ENCODE measurements at places on chromosomes 12 and 14.
A peak's percentile ranks its signal among the peaks of the same experiment; 100 is the strongest.

GRCh38 chr12:41067941-41068645 is 120.0 kb upstream of the PDZRN4 start:
- H3K27ac ChIP-seq, result no peak overlapping the region
- no peak for DNase-seq
- no peaks in the 10 kb centered on the region for H3K27me3 ChIP-seq
- H3K4me1 ChIP-seq, result no peaks in the 10 kb centered on the region

- H3K4me1 ChIP-seq, result no peaks in the 10 kb centered on the region
- H3K27ac ChIP-seq, result no peak overlapping the region
- H3K27me3 ChIP-seq, result no peaks in the 10 kb centered on the region
- no peak overlapping the region for H3K4me3 ChIP-seq
- H3K36me3 ChIP-seq, result no peaks in the 10 kb centered on the region
Observed at GRCh38 chr12:42859612-42860011, 270.1 kb upstream of the PRICKLE1 start.

DNA sequence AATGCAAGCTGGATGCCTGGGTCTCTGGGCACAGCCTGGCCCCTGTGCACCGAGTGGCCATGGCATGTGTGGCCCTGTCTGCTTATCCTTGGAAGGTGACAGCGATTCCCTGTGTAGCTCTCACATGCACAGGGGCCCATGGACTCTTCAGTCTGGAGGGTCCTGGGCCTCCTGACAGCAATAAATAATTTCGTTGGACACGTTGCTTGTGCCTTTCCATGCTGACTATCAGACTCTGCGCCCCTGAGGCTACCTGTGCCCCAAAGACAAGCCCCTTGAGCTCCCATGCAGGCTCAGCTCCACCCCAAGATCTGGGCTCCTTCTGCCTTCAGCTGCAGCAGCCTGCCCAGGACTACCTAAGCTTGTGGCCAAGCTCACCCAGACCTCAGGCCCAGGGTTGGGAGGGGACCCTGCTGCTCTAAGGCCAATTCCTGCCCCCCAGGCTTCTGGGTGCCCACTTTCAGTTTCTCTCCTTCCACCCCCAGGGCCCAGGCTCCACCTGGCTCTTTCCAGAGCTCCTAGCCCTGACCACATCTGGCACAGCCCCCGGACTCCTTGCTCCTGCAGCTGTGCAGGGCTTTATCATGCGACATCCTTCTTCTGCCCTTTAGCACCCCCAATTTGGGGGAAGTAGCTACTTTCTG is 11.8 kb downstream of the SERPINA3 start:
- DNase-seq, result no peak
- no peak overlapping the region for H3K4me3 ChIP-seq
- H3K36me3 ChIP-seq, result no peaks in the 10 kb centered on the region
- H3K4me1 ChIP-seq, result no peaks in the 10 kb centered on the region

DNA sequence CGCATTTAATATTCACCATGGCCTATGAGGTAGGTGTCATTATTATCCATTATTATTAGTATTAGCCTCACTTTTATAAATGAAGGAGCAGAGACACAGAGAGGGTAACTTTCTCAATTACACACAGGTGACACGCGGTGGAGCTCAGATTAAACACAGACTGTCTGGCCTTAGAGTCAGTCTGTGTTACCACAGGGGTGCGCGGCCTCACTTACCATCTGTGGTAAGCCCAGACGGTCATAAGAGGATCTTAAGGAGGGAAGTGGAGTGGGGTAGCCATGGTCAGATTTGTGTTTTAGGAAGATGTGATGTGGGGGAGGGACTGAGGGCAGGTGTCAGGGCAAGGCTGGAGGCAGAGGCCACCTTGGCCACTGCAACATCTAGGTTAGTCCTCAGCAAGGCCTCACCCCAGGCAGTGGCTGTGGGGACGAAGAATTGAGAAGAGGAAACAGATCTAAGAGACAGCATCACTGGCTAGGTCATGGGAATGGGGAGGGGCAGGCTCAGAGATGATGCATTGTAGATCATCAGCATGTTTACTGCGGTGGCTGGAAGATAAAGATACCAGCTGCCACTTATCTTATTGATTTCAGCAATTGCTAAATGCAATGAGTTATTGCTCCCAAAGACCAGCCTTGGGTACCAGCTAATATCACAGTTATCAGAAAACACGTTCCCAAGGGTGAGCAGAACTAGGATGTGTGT is 67.1 kb downstream of the SERPINA3 start:
- no peak overlapping the region for H3K4me3 ChIP-seq
- H3K4me1 ChIP-seq, result no peaks in the 10 kb centered on the region
- no peaks in the 10 kb centered on the region for H3K36me3 ChIP-seq
- DNase-seq, result no peak
- H3K27ac ChIP-seq, result no peak overlapping the region
- H3K27me3 ChIP-seq, result no peaks in the 10 kb centered on the region

GRCh38 chr14:35471803-35472202 is 62.2 kb upstream of the INSM2 start:
- no peaks in the 10 kb centered on the region for H3K36me3 ChIP-seq
- H3K27ac ChIP-seq, result no peak overlapping the region
- H3K27me3 ChIP-seq, result no peaks in the 10 kb centered on the region
- H3K4me3 ChIP-seq, result no peak overlapping the region

- no peaks in the 10 kb centered on the region for H3K36me3 ChIP-seq
- DNase-seq, result no peak
- H3K27ac ChIP-seq, result no peak overlapping the region
- H3K4me3 ChIP-seq, result no peak overlapping the region
Observed at GRCh38 chr12:90910958-90911357, 44.0 kb downstream of the CCER1 start.

- H3K27ac ChIP-seq, result no peak overlapping the region
- H3K27me3 ChIP-seq, result no peaks in the 10 kb centered on the region
- no peak for DNase-seq
- no peak overlapping the region for H3K4me3 ChIP-seq
Observed at GRCh38 chr12:64057706-64058105, 164.4 kb downstream of the KICS2 start.

GRCh38 chr14:34365309-34365915 is 96.6 kb downstream of the SPTSSA start:
- peaks cover 7% of the 10 kb centered on the region for H3K4me1 ChIP-seq
- H3K36me3 ChIP-seq, result no peaks in the 10 kb centered on the region
- peak; percentile 46 for DNase-seq
- H3K4me3 ChIP-seq, result no peak overlapping the region

DNA sequence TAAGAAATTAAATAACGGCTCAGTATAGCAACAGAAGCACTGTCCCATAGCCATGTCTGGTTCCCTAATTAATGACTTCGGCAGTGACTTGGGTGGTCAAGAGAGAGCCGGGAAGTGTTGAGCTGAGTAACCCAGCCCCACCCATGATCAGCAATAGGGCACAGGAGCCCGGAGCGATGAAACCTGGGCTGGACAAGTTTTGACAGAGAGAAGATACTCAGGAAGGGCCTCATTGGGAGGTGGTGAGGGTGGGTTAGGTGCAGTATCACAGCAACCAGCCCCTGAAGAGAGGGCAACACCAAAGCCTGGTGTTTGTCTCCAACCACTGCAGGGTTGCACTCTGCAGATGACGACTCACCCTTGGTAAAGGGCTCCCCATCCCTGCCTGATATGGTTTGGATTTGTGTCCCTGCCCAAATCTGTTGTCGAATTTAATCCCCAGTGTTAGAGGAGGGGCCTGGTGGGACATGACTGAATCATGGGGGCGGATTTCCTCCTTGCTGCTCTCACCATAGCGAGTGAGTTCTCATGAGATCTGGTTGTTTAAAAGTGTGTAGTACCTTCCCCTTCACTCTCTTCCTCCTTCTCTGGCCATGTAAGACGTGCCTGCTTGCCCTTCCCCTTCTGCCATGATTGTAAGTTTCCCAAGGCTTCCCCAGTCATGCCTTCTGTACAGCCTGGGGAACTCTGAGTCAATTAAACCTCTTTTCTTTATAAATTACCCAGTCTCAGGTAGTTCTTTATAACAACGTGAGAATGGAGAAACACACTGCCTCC is 124.9 kb upstream of the MED13L start:
- no peaks in the 10 kb centered on the region for H3K36me3 ChIP-seq
- DNase-seq, result no peak
- no peak overlapping the region for H3K4me3 ChIP-seq
- no peak overlapping the region for H3K27ac ChIP-seq

DNA sequence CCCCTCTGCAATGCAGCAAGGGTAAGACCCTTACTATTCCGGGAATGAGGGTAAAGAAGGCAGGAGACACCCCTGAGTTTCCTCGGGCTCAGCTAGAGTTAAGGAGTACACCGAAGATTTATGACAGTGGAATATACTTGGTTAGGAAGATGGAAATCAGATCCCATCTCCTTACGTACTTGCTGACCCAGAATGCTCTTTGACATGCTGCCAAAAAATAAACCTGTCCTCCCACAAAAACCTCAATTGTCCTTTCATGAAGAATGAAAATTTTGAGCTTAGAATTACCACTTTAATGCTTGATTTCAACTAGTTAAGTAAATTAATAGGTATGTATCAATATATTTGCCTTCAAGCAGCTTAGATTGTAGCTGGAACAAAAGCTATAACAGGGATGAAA is 99.5 kb downstream of the PRIMA1 start:
- no peak for DNase-seq
- H3K36me3 ChIP-seq, result no peaks in the 10 kb centered on the region
- peaks cover 11% of the 10 kb centered on the region for H3K27me3 ChIP-seq
- no peaks in the 10 kb centered on the region for H3K4me1 ChIP-seq
- no peak overlapping the region for H3K27ac ChIP-seq
- H3K4me3 ChIP-seq, result no peak overlapping the region

- no peak overlapping the region for H3K4me3 ChIP-seq
- H3K4me1 ChIP-seq, result peaks cover 11% of the 10 kb centered on the region
- H3K27ac ChIP-seq, result no peak overlapping the region
- no peaks in the 10 kb centered on the region for H3K27me3 ChIP-seq
Observed at GRCh38 chr12:57823131-57823907, 4.8 kb upstream of the AVIL start.

DNA sequence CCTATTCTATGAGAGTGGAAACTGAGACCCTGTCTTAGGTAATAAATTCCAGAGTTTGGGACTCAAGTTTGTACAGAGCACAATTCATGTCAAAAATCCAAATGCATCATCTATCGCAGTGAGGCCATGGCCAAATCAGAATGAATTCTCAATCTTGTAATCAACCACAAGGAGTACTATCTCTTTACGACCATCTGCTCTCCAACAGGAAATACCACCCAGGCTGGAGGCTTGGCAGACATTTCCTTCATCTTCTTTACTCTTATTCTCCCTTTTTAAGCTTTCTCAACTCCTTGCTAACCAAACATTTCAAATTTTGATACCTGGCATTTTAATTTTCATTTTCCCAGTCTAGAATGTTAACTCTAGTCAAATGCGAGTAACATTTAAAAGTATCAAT is 32.7 kb upstream of the RNU6-7 start:
- H3K27ac ChIP-seq, result no peak overlapping the region
- H3K4me1 ChIP-seq, result no peaks in the 10 kb centered on the region
- no peak overlapping the region for H3K4me3 ChIP-seq
- no peak for DNase-seq
- no peaks in the 10 kb centered on the region for H3K36me3 ChIP-seq

GRCh38 chr14:58850011-58850410 is 212.2 kb downstream of the DACT1 start:
- no peaks in the 10 kb centered on the region for H3K36me3 ChIP-seq
- DNase-seq, result no peak
- H3K27ac ChIP-seq, result no peak overlapping the region
- H3K4me3 ChIP-seq, result no peak overlapping the region
- H3K27me3 ChIP-seq, result no peaks in the 10 kb centered on the region

DNA sequence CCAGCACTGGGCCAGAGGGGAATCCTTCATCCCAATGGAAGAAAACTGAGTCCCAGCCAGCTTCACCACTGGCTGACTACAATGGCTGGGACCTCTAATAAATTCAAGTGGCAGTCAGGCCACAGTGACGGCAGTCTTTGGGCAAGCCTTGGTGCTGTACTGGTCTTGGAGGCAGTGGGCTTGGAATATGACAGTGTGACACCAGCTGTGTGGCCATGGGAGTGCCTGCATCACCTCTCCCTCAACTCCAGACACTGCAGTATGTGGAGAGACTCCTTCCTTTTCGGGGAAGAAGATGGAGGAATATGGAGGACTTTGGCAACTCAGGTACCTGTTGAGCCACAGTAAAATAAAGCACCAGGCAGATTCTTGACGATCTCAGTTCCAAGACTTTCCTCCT is 16.0 kb upstream of the CD163L1 start:
- H3K4me3 ChIP-seq, result no peak overlapping the region
- no peaks in the 10 kb centered on the region for H3K4me1 ChIP-seq
- H3K27ac ChIP-seq, result no peak overlapping the region
- H3K36me3 ChIP-seq, result no peaks in the 10 kb centered on the region
- H3K27me3 ChIP-seq, result no peaks in the 10 kb centered on the region

GRCh38 chr12:75288860-75289259 is 41.3 kb downstream of the CAPS2 start:
- H3K36me3 ChIP-seq, result no peaks in the 10 kb centered on the region
- no peaks in the 10 kb centered on the region for H3K4me1 ChIP-seq
- no peak overlapping the region for H3K4me3 ChIP-seq
- H3K27ac ChIP-seq, result no peak overlapping the region

DNA sequence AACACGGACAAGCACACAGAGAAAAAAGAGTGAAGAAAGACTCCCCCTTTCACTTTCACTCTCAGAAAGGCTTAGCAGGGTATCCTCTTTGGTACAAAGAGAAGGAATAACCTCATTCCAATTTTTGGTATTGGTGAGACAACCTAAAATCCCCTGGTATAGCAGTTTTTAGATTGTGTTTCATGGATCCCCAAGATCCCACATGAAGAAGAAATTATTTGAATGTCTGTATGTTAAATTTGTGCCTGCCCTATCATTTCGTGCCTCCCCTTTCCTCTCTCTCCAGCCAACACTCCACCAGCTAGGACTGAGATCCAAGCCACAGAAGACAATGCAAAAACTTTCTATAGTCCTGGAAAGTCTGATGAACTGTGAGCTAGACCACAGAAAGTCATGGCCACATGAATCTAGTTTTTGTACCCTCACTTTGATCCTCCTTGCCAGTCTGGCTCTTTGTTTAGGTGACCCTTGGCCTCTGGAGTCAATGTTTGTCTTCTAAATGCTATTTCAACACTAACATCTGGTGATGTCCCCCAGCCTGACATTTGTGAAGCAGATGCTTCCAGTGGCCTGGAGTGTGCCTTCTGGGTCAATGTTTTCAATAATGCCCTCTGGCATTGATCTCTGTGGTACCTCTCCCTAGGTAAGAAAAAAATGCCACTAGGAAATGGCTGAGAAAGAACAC is 181.9 kb upstream of the BMP4 start:
- no peaks in the 10 kb centered on the region for H3K4me1 ChIP-seq
- DNase-seq, result no peak
- H3K27me3 ChIP-seq, result no peaks in the 10 kb centered on the region
- no peak overlapping the region for H3K27ac ChIP-seq

- no peak overlapping the region for H3K4me3 ChIP-seq
- no peaks in the 10 kb centered on the region for H3K4me1 ChIP-seq
Observed at GRCh38 chr12:64739778-64740177, 19.4 kb downstream of the GNS start.

DNA sequence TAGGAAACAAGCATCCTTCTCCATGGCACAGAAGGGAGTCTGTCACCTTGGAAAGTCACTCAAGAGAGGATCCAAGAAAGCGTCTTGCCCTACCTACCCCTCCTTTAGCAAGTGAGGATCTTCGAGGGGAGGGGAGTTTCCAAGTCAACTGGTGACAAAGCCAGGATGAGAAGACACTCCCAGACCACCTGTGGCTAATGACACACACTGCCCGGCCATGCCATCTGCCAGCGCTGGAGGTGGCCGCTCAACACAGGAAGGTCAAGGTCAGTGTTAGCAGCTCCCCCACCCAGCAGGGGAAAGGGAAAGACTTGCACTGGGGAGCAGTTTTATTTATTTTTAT is 41.3 kb downstream of the ELK3 start:
- no peak overlapping the region for H3K27ac ChIP-seq
- peaks cover 39% of the 10 kb centered on the region for H3K4me1 ChIP-seq
- no peaks in the 10 kb centered on the region for H3K27me3 ChIP-seq
- H3K4me3 ChIP-seq, result no peak overlapping the region
- H3K36me3 ChIP-seq, result peaks cover 3% of the 10 kb centered on the region

Data from lung (tissue), 17 donors.